SK-N-DZ (cell line): ENCODE measurements at places on chromosomes 2 and 18.

- DNase-seq: no peak
Measured at GRCh38 chr2:205679410-205680009, 2.8 kb upstream of the NRP2 start.

DNA sequence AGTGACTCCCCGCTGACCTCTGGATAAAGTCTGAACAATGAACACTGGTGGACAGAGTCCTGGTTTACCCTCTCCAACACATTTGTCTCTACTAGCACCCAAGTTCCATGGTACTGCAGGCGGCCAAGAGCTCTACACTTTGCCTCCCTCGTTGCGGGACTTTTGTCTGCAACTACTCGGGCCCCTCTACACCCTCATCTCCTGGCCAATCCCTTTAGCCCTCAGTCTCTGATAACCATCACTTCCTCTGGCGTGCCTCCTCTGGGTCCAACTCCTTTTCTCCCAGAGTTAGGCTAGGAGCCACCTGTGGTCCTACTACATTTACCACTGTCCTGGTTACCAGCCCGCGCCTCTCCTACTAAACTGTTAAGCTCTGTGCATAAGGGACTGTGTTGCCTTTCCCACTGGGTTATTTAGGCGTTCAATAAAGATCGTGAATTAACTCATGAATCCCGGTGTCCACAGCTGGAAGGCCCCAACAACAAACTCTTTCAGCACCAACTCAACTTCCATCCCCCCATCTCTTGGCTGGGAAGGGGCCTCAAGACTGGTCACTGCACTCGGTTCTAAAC is 757 bp downstream of the HDHD2 start:
- DNase-seq: peak; percentile 13

GRCh38 chr2:219901155-219901554 is 273.7 kb downstream of the SLC4A3 start:
- no peak for DNase-seq

- no peak for DNase-seq
Measured at GRCh38 chr2:191533693-191534180, 144.2 kb upstream of the NABP1 start.

DNA sequence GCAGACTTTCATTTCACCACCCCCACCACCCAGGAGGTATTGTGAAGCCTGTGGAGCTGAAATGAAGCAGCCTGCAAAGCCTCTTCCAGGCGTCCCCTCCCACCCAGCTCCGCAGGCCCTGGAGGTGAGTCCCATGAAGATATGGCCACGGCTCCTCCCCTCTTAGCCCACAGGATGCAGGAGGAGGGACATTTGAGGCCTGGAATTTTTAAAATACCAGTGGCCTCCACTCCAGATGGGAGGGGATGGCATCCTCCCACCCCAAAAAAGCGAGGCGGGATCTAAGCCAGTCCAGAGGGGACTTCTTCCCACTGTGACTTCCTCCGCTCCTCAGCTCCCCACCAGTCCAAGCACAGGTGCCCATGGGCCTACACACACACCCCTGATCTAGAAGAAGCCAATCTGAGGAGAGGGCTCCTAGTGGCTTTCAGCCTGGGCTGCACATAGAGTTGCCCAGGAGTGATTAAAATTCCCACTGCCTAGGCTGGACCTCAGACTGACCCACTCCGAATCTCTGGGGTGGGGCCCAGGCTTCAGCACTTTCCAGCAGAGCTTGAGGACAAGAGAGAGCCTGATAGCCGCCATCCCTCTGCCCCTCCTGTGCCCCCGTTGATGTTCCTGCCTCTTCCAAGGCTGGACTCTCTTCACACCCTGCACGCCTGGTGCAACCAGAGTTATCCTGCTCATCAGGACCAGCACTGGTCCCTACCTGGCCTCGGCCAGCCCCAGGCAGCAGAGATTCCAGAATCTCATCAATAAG is 206.9 kb downstream of the TNS1 start:
- DNase-seq: no peak

GRCh38 chr2:30481323-30481800 is 34.3 kb downstream of the LCLAT1 start:
- DNase-seq: no peak
